ENCODE measurements at places on chromosomes 3 and 15. TPM values are rescaled to one million over a fixed set of nuclear protein-coding genes. Genes with fewer than 3 reads are reported as not detected.
A peak's percentile ranks its signal among the peaks of the same experiment; 100 is the strongest.

Gene GCNT3
- total RNA-seq = not detected

Gene TMC3
- not detected for total RNA-seq

Gene ZKSCAN7
- total RNA-seq = 0.60 TPM

Gene SLC9A9
- 16.9 TPM for total RNA-seq

Gene GOLGA6D
- total RNA-seq = not detected

Gene SLC22A14
- total RNA-seq = not detected

Gene ZBBX
- not detected for total RNA-seq

- H3K36me3 ChIP-seq = peaks cover 91% of the 10 kb centered on the region
- peaks cover 81% of the 10 kb centered on the region for H3K4me1 ChIP-seq
- no peaks in the 10 kb centered on the region for H3K27me3 ChIP-seq
Observed at GRCh38 chr3:111592143-111592542, 3.0 kb downstream of the ZBED2 start.

- H3K4me3 ChIP-seq = no peak overlapping the region
- DNase-seq = peak; percentile 13
- peaks cover 15% of the 10 kb centered on the region for H3K4me1 ChIP-seq
- H3K27ac ChIP-seq = no peak overlapping the region
- H3K27me3 ChIP-seq = peaks cover 19% of the 10 kb centered on the region
Observed at GRCh38 chr15:99442252-99442897, 123.4 kb upstream of the MEF2A start.

DNA sequence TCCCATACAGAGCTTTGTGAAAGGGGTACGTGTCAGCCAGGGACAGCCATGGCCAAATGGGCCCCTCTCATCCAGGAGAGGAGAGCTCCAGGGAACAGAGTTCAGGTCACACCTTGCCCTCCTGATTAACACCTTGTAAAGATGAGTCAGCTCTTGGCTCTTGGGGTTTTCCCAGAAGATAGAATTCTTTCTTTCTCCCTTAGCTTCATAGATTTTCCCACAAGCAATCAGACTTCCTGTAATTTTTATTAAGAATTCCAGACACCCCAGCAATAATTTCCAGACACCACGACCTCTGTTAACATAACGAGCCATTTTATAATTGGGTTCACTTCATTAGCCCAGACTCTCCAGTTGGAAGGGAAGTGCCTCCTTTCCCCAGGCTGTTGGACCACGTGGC, 86.4 kb downstream of the LRTM1 start:
- no peak overlapping the region for H3K27ac ChIP-seq
- no peaks in the 10 kb centered on the region for H3K27me3 ChIP-seq

GRCh38 chr15:25059698-25060471, 105.1 kb downstream of the SNRPN start:
- no peaks in the 10 kb centered on the region for H3K27me3 ChIP-seq
- H3K27ac ChIP-seq = no peak overlapping the region
- H3K4me1 ChIP-seq = no peaks in the 10 kb centered on the region
- DNase-seq = no peak
- no peak overlapping the region for H3K4me3 ChIP-seq
- H3K36me3 ChIP-seq = peaks cover 94% of the 10 kb centered on the region

- H3K27me3 ChIP-seq = no peaks in the 10 kb centered on the region
- peaks cover 36% of the 10 kb centered on the region for H3K36me3 ChIP-seq
- H3K27ac ChIP-seq = peak within 1 kb of the TSS; percentile 88
- peak; percentile 81 for DNase-seq
- peak within 1 kb of the TSS; percentile 84 for H3K4me3 ChIP-seq
Observed at GRCh38 chr3:186930143-186930640, at the start of gene ST6GAL1. Gene ST6GAL1 (plus strand): TSS chr3:186930526. CDS start chr3:187042704, 112,178 bp downstream.

- no peaks in the 10 kb centered on the region for H3K27me3 ChIP-seq
- H3K4me3 ChIP-seq = no peak overlapping the region
- peak overlapping the region; percentile 23 for H3K27ac ChIP-seq
- DNase-seq = no peak
- H3K4me1 ChIP-seq = peaks cover 45% of the 10 kb centered on the region
- peaks cover 61% of the 10 kb centered on the region for H3K36me3 ChIP-seq
Observed at GRCh38 chr15:58909616-58910015, 23.9 kb downstream of the SLTM start.

- no peak overlapping the region for H3K4me3 ChIP-seq
- no peak for DNase-seq
- H3K27ac ChIP-seq = no peak overlapping the region
- no peaks in the 10 kb centered on the region for H3K4me1 ChIP-seq
- no peaks in the 10 kb centered on the region for H3K27me3 ChIP-seq
- H3K36me3 ChIP-seq = no peaks in the 10 kb centered on the region
Observed at GRCh38 chr15:29924750-29925149, 102.5 kb upstream of the TJP1 start.

DNA sequence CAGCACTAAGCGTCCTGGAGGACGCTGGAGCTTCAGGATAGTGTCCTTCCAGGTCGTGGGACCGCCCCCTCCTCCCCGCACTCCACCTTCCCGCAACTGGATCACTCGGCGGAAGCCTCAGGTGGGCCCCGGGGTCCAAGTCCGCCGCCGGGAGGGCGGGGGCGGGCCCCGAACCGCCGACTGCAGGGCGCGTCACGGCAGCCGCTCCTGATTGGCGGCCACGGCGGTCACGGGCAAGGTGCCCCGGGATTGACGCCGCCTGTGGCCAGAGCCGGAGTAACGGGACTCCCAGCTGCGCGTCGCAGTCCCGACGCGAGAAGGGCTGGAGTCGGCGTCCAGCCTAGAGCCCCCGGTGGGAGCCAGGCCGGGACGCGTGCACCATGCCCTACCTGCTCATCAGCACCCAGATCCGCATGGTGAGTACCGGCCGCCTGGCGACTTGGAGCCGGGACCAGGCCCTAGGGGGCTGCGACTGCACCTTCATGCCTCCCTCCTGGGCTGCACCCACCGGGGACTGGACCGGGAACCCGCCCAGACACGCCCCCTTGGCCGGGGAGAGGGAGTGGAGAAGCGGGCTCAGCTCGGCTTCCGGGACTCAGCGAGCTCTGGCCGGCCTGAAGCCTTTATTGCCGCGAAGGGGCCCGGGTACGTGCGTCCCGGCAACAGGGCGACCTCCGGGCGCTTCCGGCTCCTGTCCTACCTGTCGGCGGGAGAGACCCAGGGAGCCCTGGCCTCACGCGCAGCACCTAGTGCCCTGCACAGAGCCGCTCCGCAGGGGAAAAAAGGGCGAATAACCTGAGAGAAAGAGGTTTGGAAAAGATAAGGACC, at the start of gene GCHFR:
GCHFR (plus strand) TSS at position 268 of the 828 bp plus-strand sequence; CDS start at position 381, 113 bp downstream.
- H3K36me3 ChIP-seq = peaks cover 4% of the 10 kb centered on the region
- peaks cover 43% of the 10 kb centered on the region for H3K4me1 ChIP-seq
- DNase-seq = peak; percentile 77

GRCh38 chr3:134494495-134494894, 8.6 kb downstream of the CEP63 start:
- no peak overlapping the region for H3K4me3 ChIP-seq
- H3K36me3 ChIP-seq = peaks cover 40% of the 10 kb centered on the region
- peaks cover 26% of the 10 kb centered on the region for H3K4me1 ChIP-seq
- no peak for DNase-seq
- peaks cover 6% of the 10 kb centered on the region for H3K27me3 ChIP-seq

DNA sequence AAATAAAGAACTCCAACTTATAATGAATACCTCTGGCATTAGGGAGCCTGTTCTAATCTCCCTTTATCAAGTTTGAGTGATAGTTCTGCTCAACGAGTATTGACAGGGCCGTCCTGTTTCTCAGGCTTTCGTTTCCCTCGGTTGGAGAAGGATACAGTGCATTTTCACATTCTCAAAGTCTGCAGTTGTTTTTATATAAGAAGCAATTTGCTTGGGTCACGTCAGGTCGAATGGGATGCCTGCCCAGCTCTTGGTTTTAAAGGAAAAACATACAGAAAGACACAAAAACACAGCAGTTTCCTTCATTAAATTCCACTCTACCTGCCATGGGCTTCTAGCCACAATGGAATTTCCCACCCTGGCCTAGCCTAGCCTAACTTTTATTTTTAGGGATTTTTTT, 366.3 kb downstream of the TIGIT start:
- H3K27ac ChIP-seq = no peak overlapping the region
- no peaks in the 10 kb centered on the region for H3K36me3 ChIP-seq
- H3K4me3 ChIP-seq = no peak overlapping the region
- no peaks in the 10 kb centered on the region for H3K4me1 ChIP-seq
- H3K27me3 ChIP-seq = no peaks in the 10 kb centered on the region
- no peak for DNase-seq

GRCh38 chr3:49671291-49672288, 2.6 kb upstream of the APEH start:
- H3K36me3 ChIP-seq = peaks cover 9% of the 10 kb centered on the region
- peak; percentile 79 for DNase-seq
- peak overlapping the region; percentile 77 for H3K27ac ChIP-seq
- H3K4me3 ChIP-seq = peak overlapping the region; percentile 66
- H3K27me3 ChIP-seq = no peaks in the 10 kb centered on the region

GRCh38 chr15:99452728-99453636, 112.8 kb upstream of the MEF2A start:
- no peaks in the 10 kb centered on the region for H3K36me3 ChIP-seq
- peaks cover 28% of the 10 kb centered on the region for H3K4me1 ChIP-seq
- DNase-seq = peak; percentile 20
- peaks cover 14% of the 10 kb centered on the region for H3K27me3 ChIP-seq
- H3K4me3 ChIP-seq = no peak overlapping the region

DNA sequence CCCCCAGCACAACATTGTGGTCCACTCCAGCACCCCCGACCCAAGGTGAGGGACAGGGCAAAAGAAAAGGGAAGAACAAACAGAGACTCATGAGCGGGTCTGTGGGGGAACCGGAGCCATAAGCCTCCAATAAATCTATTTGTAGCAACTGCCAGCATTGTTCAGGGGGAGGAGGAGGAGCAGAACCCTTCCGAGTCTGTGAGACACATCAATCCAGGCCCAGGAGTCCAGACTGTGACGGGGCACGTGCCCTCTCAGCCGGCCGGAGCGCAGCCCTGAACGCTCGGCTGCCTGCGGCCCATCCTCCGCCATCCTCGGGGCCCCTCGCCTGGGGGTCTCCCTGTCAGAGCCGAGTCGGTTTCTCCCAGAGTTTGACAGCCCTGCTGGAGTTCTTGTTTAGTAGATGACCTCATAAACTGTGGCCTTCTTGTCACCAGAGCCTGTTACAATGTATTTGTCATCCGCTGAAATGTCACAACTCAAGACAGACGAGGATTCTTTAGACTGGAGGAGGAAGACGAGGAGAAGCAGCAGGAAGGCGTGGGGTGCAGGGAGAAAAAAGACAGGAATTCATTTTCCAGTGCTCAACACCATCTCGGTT, 47.9 kb downstream of the TLE3 start:
- H3K27ac ChIP-seq = no peak overlapping the region
- peaks cover 32% of the 10 kb centered on the region for H3K36me3 ChIP-seq
- no peak for DNase-seq

- DNase-seq = no peak
- H3K27ac ChIP-seq = no peak overlapping the region
- peaks cover 31% of the 10 kb centered on the region for H3K36me3 ChIP-seq
- H3K4me3 ChIP-seq = no peak overlapping the region
- H3K27me3 ChIP-seq = no peaks in the 10 kb centered on the region
Observed at GRCh38 chr15:50996641-50997040, 88.2 kb downstream of the AP4E1 start.

GRCh38 chr3:69791919-69792399, 52.7 kb downstream of the MITF start:
- no peak for DNase-seq
- no peaks in the 10 kb centered on the region for H3K27me3 ChIP-seq
- no peaks in the 10 kb centered on the region for H3K36me3 ChIP-seq
- H3K4me1 ChIP-seq = no peaks in the 10 kb centered on the region
- H3K27ac ChIP-seq = no peak overlapping the region
- H3K4me3 ChIP-seq = no peak overlapping the region

DNA sequence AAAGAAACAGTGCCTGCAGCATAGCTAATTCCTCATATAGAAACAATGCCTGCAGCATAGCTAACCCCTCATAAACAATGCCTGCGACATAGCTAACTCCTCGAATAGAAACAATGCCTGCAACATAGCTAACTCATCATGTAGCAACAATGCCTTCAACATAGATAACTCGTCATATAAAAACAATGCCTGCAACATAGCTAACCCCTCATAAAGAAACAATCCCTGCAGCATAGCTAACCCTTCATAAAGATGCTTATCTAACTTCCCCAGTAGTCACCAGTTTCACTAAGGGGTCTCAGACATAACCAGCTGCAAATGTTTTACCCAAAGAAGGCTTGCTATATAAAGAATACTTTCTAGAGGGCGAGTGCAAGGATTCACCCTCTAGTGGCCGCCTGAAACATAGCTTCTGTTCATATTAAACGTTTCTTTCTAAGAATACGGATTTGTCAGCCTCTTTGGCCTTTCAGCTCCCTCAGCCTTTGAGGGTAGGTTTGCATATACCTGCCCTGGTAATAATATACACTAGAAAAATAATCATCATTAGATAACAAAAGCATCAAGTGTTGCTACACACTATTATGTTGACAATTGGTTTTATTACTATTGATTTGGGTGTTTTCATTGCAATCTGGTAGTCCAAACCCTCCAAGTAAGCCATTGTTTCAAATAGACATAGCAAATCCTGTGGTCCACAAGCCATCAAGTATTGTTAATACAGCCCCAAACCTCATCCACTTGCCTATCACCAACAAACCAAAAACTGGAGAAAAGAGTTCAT, 44.4 kb upstream of the FAN1 start:
- no peaks in the 10 kb centered on the region for H3K36me3 ChIP-seq
- no peaks in the 10 kb centered on the region for H3K4me1 ChIP-seq
- no peak overlapping the region for H3K4me3 ChIP-seq
- peaks cover 3% of the 10 kb centered on the region for H3K27me3 ChIP-seq
- H3K27ac ChIP-seq = no peak overlapping the region

DNA sequence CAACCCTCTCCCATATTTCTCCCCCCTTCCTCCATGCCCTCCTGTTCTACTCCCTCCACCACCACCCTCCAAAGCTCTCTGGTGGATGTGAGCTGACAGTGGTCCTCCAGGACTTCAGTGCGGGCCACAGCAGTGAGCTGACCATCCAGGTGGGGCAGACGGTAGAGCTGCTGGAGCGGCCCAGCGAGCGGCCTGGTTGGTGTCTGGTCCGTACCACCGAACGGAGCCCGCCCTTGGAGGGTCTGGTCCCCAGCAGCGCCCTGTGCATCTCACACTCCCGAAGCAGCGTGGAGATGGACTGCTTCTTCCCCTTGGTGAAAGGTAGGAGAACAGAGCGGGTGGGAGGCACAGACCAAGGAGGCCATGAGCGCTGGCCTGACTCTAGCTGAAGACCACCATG, 167.5 kb upstream of the UMPS start:
- no peak overlapping the region for H3K27ac ChIP-seq
- H3K36me3 ChIP-seq = no peaks in the 10 kb centered on the region
- peaks cover 41% of the 10 kb centered on the region for H3K27me3 ChIP-seq
- DNase-seq = no peak

DNA sequence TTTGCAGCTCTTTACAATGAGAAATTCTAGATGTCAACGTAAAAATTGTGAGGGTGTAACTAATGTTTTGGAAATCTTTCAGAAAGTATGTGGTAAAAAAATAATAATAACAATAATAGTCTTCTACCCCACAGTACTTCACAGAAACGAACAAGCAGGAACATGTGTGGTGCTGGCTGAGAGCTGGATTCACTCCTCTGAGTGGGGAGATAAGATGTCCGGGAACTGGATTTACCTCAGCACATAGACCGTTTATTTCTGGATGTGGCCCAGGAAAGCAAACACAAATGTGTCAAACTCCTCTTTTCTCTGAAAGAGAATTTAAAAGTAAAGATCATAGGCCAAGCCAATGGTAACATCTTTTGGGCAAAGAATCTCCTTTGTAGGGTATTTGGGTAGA, 103.4 kb downstream of the SLC49A4 start:
- no peak overlapping the region for H3K4me3 ChIP-seq
- peaks cover 11% of the 10 kb centered on the region for H3K4me1 ChIP-seq
- H3K27ac ChIP-seq = no peak overlapping the region
- no peaks in the 10 kb centered on the region for H3K36me3 ChIP-seq
- DNase-seq = no peak
